ENCODE measurements at places on chromosomes 12 and 14. TPM values are rescaled to one million over a fixed set of nuclear protein-coding genes. Genes with fewer than 3 reads are reported as not detected.
A peak's percentile ranks its signal among the peaks of the same experiment; 100 is the strongest.

GRCh38 chr12:49008943-49009342 lies 9.6 kb downstream of the PRKAG1 start:
- H3K27me3 ChIP-seq, result no peaks in the 10 kb centered on the region
- no peaks in the 10 kb centered on the region for H3K4me1 ChIP-seq
- peaks cover 3% of the 10 kb centered on the region for H3K36me3 ChIP-seq
- H3K27ac ChIP-seq, result no peak overlapping the region
- no peak overlapping the region for H3K4me3 ChIP-seq
- DNase-seq, result no peak

DNA sequence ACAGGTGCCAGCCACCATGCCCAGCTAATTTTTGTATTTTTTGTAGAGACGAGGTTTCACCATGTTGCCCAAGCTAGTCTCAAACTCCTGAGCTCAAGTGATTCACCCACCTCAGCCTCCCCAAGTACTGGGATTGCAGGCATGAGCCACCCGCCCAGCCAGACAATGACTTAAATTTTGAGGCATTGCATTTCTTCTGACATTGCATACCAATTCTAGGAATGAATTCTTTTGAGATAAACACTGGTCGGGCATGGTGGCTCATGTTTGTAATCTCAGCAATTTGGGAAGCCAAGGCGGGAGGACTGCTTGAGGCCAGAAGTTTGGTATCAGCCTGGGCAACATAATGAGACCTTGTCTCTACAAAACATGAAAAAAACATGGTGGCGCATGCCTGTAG lies 2.5 kb upstream of the CELA1 start:
- no peak overlapping the region for H3K4me3 ChIP-seq
- H3K27ac ChIP-seq, result no peak overlapping the region
- H3K27me3 ChIP-seq, result no peaks in the 10 kb centered on the region
- H3K4me1 ChIP-seq, result peaks cover 3% of the 10 kb centered on the region
- DNase-seq, result no peak
- no peaks in the 10 kb centered on the region for H3K36me3 ChIP-seq

DNA sequence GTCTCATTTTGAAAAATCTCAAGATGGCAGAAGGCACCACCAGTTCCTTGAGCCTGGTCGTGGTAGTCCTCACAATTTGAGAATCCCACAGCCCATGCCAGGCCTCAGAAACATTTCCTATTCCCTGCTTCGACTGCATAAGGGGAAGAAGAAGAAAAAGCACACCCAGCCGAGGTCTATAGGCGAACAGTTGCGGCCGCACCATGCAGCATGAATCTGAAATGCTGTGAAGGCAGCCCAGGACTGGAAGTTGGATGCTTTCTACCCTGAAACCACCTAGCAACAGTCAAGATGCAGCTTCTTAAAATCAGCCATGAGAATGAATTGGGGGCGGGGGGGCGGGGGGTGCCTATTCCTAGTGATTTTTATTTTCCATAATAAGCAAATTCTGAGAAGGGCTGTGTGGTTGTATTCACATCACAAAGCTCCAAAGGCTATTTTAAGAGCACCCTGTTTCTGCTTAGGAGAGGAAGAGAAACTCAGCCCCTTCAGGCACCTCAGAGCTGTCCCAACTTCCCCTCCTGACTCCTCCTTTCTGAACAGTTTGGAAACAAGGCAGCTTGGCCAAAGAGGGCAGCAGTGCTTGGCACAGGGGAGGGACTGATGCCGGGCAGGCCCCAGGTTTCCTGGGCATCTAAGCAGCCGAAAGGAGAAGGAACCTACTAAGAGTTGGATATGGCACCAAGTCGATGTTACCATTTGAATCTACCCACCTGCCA lies 172.5 kb upstream of the FOXN3 start:
- no peak overlapping the region for H3K27ac ChIP-seq
- H3K27me3 ChIP-seq, result no peaks in the 10 kb centered on the region
- H3K4me1 ChIP-seq, result no peaks in the 10 kb centered on the region
- H3K4me3 ChIP-seq, result no peak overlapping the region
- no peak for DNase-seq
- H3K36me3 ChIP-seq, result no peaks in the 10 kb centered on the region

DNA sequence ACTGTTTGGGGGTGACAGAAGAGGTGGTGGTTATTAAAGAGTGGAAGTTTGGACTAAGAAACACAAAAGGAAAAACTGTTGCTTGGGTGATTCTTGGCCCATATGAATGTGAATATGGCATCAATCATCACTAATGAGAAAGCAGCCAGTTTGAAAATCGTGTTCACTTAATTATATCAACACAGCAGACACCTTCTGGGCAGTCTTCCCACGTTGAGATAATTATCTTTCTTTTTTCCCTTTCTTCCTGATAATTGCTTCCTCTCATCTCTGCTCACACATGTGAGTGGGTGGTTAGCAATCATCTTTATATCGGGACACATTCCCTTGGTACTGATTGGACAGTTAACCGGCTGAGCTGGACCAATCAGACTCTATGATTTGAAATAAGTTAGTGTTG lies 539.7 kb downstream of the AACS start:
- H3K4me3 ChIP-seq, result no peak overlapping the region
- DNase-seq, result no peak
- H3K4me1 ChIP-seq, result no peaks in the 10 kb centered on the region
- no peaks in the 10 kb centered on the region for H3K27me3 ChIP-seq
- no peaks in the 10 kb centered on the region for H3K36me3 ChIP-seq

DNA sequence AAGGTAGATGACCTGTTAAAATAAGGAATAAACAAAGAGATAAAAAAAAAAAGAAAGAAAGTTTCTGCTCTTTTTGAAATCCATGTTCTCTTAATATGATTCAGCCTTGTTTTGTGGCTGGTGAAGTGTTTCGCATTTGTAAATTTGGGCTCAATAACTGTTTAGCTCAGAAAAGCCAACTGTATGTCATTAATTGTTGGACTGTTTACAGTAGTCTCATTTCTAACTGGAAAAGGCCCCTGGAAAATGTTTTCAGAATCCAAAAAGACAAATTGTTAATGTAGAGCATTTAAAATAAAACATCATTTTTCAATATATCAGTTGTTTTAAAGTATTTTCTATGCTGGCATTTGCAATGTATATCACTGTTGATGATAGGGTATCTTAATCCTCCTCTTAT lies 47.4 kb upstream of the DYRK2 start:
- H3K4me1 ChIP-seq, result no peaks in the 10 kb centered on the region
- H3K36me3 ChIP-seq, result no peaks in the 10 kb centered on the region
- H3K27ac ChIP-seq, result no peak overlapping the region
- no peak overlapping the region for H3K4me3 ChIP-seq

DNA sequence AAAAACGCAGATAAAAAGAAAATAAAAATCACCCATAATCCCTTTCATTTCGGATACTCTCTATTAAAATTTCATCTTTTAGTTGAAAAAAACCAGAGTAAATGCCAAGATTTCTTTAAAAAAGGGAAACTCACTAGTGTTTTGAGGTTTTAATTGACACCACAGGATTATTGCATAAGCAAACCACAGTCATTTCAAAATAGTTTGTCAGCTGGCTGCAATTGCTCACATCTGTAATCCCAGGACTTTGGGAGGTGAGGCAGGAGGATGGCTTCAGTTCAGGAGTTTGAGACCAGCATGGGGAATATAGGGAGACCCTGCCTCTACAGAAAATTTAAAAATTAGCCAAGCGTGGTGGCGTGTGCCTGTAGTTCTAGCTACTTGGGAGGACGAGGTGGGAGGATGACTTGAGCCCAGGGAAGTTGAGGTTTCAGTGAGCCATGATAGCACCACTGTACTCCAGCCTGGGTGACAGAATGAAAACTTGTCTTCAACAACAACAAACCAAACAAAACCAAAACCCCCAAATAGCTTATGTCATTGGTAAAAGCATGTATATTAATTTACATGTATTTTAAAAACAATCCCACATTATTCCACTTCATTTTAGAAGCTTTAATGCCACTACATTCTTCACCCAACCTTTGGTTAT lies 48.8 kb downstream of the SYNE2 start:
- no peak overlapping the region for H3K4me3 ChIP-seq
- H3K27ac ChIP-seq, result no peak overlapping the region
- DNase-seq, result no peak
- no peaks in the 10 kb centered on the region for H3K27me3 ChIP-seq
- H3K4me1 ChIP-seq, result no peaks in the 10 kb centered on the region

DNA sequence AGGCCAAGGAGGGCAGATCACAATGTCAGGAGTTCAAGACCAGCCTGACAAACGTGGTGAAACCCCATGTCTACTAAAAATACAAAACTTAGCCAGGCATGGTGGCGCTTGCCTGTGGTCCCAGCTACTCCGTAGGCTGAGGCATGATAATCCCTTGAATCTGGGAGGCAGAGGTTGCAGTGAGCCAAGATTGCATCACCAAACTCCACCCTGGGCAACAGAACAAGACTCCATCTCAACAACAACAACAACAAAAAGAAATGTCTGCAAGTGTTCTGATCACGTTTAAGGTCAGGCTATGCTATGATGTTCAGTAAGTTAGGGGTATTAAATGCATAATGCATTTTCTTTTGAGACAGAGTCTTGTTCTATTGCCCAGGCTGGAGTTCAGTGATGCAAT lies 6.7 kb upstream of the PLD4 start:
- no peaks in the 10 kb centered on the region for H3K4me1 ChIP-seq
- DNase-seq, result no peak
- H3K4me3 ChIP-seq, result no peak overlapping the region
- H3K27me3 ChIP-seq, result peaks cover 14% of the 10 kb centered on the region
- no peak overlapping the region for H3K27ac ChIP-seq

DNA sequence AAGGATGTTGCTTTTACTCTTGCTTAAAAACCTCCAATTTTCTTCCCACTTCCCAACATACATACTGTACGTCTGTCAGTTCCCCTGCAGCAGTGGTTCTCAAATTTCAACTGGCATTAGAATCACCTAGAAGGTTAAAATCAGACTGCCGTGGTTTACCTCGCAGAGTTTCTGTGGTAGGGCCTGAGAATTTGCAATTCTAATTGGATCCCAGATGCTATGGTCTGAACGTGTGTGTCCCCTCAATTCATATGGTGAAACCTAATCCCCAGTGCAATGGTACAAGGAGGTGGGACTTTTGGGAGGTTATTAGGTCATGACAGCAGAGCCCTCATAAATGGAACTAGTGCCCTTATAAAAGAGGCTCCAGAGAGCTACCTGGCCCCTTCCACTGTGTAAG lies 226.9 kb downstream of the CRADD start:
- H3K27ac ChIP-seq, result no peak overlapping the region
- H3K27me3 ChIP-seq, result no peaks in the 10 kb centered on the region
- no peaks in the 10 kb centered on the region for H3K4me1 ChIP-seq
- H3K4me3 ChIP-seq, result no peak overlapping the region
- no peak for DNase-seq

GRCh38 chr14:99961826-99962518 lies 103.2 kb upstream of the EVL start:
- H3K4me1 ChIP-seq, result no peaks in the 10 kb centered on the region
- peak; percentile 76 for DNase-seq
- H3K27me3 ChIP-seq, result no peaks in the 10 kb centered on the region

DNA sequence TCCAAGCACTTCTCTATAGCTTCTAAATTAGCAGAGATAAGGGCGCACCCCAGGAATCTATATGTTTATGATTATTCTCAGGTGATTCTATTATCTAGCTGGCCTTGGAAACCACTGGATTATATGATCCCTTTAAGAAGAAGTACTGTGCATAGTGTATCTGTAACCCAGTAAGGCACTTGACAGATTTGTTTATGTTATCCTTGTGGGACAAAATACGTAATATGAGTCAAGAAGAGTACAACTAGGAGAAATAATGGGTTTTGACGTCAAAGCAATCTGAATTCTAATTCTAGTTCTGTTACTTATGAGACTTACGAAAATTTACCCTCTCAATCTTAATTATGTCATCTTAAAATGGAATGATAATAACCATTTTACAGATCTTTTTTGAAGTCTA lies 259.6 kb upstream of the NAV3 start:
- H3K27ac ChIP-seq, result no peak overlapping the region
- no peaks in the 10 kb centered on the region for H3K27me3 ChIP-seq
- H3K36me3 ChIP-seq, result no peaks in the 10 kb centered on the region
- H3K4me1 ChIP-seq, result no peaks in the 10 kb centered on the region
- no peak for DNase-seq
- no peak overlapping the region for H3K4me3 ChIP-seq

- H3K36me3 ChIP-seq, result no peaks in the 10 kb centered on the region
- no peak overlapping the region for H3K27ac ChIP-seq
- peaks cover 7% of the 10 kb centered on the region for H3K4me1 ChIP-seq
- H3K4me3 ChIP-seq, result no peak overlapping the region
- DNase-seq, result peak; percentile 89
Measured at GRCh38 chr12:116876151-116876869, 4.9 kb downstream of the HRK start.

NGB gene
- total RNA-seq, result not detected

CELA1 gene
- not detected for total RNA-seq

COX8C gene
- not detected for total RNA-seq

RTL1 gene
- 2.0 TPM for total RNA-seq

TAS2R50 gene
- total RNA-seq, result 5.0 TPM
